Activated effector memory CD4-positive, alpha-beta T cell treated with anti-CD3 and anti-CD28 coated beads, Interleukin-2, amount 50 U/mL, for 16 hours (primary cell): ENCODE measurements at places on chromosomes 5 and 9.

- no peak for DNase-seq
Measured at GRCh38 chr9:95098391-95098921, 219.1 kb downstream of the FANCC start.

DNA sequence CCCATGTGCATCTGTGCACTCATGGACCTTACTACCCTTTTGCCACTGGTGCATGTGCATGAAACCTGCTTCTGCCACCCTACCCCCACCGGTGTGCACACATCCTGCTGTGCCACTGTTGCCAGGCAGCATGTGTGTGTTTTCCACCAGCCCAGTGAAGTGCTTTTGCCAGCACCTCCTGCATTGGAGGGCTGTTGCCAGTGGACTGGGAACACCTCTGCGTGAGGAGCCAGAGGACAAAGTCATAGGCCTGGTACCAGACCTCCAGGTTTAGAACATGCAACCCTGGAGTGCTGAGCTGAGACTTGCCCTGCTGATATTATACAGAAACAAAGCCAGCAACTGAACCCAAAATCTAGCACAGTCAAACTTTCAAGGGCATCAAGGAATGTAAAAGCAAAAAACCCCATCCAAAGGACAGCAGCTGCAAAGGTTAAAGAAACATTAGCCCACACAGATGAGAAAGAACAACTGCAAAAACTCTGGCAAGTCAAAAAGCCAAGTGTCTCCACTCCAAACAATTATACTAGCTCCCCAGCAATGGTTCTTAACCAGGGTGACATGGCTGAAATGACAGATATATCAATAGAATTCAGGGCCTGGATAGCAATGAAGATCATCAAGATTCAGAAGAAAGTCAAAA, 70.6 kb upstream of the PTPN3 start:
- no peak for DNase-seq

DNA sequence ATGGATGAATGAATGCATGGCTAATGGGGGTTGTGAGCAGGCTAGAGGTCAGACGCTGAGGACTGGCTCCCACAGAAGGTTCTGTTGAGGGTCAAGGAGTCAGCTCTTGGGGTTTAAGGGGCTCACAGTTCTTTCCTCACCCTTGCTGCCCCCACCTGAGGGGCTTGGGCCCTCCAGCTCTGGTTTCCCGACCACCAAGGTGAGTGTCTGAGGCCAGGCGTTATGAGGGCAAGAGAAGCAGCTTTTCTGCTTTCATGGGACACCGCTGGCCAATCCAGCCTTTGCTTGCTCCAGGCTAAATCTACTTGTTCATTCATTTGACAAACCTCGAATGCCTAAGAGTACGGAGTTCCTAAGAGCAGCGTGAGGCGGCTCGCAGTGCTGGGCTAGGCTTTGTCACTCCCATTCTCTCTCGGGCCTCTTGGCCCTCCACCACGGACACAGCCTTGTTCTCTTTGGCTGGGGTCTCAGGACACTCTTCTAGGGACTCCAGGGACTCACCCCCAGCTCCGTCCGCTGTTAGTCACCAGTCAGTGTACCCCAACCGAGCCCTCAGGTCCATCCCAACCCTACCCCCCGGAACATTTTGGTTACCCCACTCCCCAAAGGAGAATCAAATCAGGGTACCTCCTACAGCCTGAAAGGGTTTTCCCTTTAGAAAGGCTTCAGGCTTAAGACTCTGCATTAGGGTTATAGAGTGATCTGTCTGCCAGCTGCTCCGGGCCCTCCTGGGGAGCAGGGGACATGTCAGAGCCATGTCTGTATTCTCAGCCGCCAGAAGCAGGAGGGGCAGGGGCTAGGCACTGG, 210.1 kb upstream of the MVB12B start:
- peak; percentile 13 for DNase-seq

GRCh38 chr5:39906146-39906545, 481.4 kb upstream of the DAB2 start:
- no peak for DNase-seq

DNA sequence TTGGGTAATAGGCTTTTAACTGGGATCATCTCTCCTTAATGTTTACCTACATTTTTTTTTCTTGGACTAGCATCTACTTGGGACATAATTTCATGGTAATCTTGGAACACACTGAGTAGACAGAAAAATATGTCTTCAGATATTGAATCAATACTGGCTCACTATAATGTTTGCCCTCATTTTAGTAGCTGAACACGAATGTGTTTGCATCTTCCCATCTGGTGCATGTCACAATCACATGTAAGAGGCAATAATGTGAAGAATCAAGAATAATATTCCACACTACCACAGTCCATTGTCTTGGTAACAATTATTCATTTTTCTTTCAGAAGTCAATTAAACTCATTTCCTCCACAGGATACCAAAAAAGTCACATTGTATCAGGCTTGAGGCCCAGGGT, 382.7 kb upstream of the CDH10 start:
- no peak for DNase-seq

- no peak for DNase-seq
Measured at GRCh38 chr5:6472792-6473191, 24.1 kb downstream of the UBE2QL1 start.

GRCh38 chr9:98368366-98369065, 113.1 kb upstream of the TBC1D2 start:
- DNase-seq, result no peak

GRCh38 chr5:97417986-97418385, 234.9 kb upstream of the RIOK2 start:
- no peak for DNase-seq

- no peak for DNase-seq
Measured at GRCh38 chr9:95077053-95077765, 240.3 kb downstream of the FANCC start.

DNA sequence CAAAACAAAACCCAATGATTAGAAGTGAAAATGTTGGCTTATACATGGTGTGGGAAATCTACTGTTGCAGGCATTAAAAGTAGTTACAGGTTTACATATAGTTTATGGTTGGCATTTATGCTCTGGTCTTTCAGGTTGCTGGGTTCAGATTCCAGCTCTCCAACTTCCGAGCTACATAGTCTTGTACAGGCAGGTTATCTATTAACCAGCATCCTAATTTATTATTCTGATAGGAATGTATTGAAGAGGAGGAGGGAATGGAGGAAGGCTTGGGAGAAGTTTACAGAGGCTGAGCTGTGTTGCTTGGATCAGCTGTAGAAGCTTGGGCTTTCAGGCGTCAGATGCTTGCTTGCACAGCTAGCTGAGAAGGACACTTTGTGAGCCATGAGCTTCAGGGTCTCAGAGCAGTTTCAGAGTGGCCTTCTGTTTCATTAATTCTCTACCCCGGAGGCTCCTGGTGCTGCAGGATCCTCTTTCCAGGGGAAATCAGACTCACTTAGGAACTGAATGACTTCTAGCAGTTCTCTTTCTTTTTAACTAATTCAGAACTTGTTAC, 11.7 kb upstream of the ERBIN start:
- no peak for DNase-seq

DNA sequence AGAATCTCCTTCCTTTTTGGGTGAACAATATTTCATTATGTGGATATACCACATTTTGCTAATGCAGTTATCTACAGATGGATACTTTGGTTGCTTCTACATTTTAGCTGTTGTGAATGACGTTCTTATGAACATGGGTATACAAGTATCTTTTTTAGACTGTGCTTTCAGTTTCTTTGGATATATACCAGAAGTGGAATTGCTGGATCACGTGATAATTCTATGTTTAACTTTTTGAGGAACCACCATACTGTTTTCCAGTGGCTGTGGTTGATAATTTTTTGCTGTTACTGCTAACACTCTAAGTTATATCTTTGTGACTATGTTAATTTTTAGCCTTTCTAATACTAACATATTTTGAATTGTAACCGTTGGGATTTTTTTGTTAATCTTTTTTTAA, 12.5 kb downstream of the WDR70 start:
- no peak for DNase-seq

DNA sequence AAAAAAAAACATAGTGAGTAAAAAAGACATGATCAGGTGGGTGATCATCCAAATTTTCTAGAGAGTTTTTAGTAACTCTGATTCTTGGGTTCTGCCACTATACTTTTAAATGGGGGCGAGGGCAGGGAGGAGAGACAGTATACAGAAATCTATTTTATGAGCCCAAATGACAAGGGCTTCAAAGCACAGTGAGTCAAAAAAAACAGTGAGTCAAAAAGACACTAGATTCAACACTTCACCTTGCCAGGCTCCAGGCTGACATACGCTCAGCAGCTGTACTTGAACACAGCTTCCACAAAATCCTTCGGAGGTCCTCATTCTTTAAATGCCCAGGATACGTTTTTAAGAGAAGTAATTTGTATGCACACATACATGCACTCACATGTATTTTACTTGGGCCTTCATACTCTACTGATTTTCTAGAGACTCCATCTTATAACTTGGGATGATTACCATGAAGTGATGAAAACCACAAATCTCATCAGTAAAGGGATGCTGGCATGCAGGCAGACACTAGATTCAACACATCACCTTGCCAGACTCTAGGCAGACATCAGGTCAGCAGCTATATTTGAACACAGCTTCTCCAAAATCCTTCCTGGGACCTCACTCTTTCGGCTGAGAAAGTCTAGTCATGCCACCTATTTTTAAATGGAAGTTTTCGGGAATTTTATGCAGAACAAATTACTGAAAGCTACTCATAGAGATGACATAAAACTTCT, 28.8 kb downstream of the NR3C1 start:
- DNase-seq, result no peak

GRCh38 chr9:13758936-13759335, 479.4 kb upstream of the MPDZ start:
- no peak for DNase-seq

GRCh38 chr5:173408946-173409345, 80.7 kb upstream of the STC2 start:
- no peak for DNase-seq

- DNase-seq, result no peak
Measured at GRCh38 chr5:168151041-168151440, 140.4 kb upstream of the WWC1 start.

GRCh38 chr9:134220311-134220710, 55.9 kb upstream of the RNU6ATAC start:
- no peak for DNase-seq

- peak; percentile 42 for DNase-seq
Measured at GRCh38 chr9:112764344-112764743, 13.8 kb downstream of the SNX30 start.

DNA sequence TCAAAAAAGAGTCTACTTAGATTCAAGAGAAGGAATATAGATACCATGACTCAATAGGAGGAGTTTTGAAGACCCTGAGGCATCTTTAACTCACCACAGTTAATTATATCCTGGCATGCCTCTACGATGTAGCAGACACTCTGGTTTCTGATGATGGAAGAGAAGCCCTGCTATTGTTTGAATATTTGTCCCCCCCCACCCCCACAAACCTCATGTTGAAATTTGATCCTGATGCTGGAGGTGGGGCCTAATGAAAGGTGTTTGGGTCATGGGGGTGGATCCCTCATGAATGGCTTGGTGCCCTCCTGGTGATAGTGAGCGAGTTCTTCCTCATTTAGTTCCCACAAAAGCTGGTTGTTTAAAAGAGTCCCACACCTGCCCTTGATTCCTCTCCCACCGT, 147.9 kb upstream of the TBCA start:
- DNase-seq, result no peak

- no peak for DNase-seq
Measured at GRCh38 chr5:100406640-100407039, 128.5 kb upstream of the FAM174A start.
